ENCODE measurements at places on chromosomes 6 and 20.

DNA sequence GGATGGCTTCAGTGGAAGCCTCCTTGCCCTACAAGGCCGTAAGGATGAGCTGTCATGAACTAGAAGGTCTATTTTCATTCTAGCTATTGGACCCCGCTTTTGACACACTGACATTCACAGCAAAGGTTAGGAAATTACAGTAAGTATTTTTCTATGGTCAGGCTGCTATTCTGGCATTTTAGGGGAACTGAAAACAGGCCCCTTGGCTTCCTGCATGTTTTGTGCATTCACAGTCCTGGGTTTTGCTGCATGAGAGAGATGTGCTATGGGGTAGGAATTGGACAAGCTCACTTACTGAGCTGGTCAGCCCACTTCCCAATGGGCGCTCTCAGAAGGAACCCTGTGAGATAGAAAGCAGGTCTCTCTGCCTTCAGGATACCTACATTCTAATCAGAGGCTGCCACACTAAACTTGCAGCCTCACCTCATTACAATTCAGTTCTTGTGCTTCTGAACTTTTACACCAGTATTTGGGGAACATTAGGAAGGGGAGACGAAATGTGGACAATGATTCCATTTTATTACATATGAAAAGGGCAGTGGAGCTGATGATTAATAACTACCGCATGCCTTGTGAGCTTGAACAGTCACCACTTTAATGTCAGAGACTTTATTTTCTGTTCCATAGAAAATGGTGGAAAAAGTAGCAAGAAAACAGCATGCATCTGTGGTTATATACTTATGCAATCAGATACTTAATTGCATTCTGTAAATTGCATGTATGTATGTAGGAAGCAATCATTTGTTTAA lies 86.6 kb upstream of the TAB2 start:
- no peak for DNase-seq

- no peak for DNase-seq
These were observed 39.2 kb downstream of the CYP24A1 start for GRCh38 chr20:54134445-54135220.

- DNase-seq = no peak
These were observed 124.3 kb upstream of the MLIP start for GRCh38 chr6:53986721-53987521.

- DNase-seq = no peak
These were observed 111.1 kb downstream of the TOX2 start for GRCh38 chr20:44025756-44026155.

- no peak for DNase-seq
These were observed 8.3 kb upstream of the AVP start for GRCh38 chr20:3092611-3093379.

DNA sequence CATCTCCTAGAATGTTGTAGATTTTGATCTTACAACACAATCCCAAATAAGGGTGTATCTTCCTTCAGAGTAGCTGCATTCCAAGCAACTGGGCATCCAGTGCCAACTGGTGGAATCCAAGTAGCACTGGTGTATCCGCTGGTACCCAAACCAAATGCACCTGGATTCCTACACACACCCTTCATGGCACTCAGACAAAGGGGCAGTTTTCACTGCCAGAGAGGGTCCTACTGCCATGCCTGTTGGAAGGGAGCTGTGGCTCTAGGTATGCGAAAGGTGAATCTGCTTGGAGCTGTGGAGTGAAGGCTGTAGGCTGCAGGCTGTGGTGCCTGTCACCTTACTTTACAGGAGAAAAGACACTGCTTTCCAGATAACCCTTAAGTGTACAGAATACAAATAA lies 17.0 kb upstream of the CLDN20 start:
- no peak for DNase-seq

GRCh38 chr6:42135722-42136121 lies 6.7 kb downstream of the C6orf132 start:
- DNase-seq = no peak

DNA sequence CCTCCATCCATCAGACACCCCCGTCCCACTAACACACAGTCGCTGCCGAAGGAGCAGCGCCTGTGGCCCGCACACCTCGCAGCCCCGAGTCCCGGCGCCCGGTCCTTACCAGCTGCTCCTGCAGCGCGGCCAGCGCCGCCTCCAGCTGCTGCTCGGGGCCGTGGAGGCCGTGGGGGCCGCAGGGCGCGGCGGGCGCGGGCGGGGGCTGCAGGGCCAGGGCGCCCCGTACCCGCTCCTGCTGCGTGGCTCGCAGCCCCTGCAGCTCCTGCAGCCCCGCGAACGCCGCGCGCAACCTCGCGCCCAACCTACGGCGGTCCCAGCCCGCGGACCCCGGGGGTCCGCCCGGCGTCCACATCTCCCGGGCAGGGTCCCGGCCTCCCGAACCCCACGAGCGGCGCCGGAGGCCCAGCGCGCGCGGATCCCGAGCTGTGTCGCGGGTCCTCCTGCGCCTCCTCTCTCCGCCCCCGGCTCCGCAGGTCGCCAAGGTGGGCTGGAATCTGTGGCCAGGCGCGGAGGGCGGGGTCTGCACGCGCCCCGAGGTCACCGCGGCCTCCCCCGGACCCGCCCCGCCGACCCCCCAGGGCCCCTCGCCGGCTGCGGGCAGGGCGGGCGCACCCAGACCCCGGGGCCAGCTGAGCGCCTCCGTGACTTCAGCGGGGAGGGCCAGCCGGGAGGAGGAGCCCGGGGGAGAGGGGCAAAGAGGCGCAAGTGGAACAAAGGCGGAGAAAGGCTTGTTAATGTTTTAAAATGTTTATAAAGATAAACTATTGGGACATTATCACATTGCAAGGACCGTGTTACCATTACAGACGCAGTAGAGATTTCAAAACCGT lies at the start of gene DACT2:
DACT2 (minus strand) TSS at position 499 of the 833 bp plus-strand sequence; CDS start at position 355, 144 bp downstream.
- no peak for DNase-seq

DNA sequence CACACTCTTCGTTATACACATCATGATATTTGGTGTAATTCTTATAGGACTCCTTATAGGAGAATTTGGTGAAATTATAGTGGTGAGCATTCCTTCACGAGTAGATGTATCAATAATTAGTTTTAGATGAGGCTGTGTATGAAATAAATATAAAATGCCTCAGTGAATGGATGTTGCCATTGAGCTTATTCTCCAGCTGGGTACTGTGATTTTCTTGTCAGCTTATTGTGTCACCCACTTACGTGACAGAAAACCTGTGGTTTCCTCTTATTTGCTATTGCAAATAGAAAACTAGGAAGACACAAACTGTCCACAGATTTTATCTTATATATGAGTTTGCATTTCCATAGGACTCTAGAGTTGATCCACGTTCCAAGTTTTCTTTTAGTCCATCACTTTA lies 439.9 kb upstream of the RNF217 start:
- DNase-seq = no peak

- no peak for DNase-seq
These were observed 30.7 kb downstream of the MGME1 start for GRCh38 chr20:17999566-17999965.

DNA sequence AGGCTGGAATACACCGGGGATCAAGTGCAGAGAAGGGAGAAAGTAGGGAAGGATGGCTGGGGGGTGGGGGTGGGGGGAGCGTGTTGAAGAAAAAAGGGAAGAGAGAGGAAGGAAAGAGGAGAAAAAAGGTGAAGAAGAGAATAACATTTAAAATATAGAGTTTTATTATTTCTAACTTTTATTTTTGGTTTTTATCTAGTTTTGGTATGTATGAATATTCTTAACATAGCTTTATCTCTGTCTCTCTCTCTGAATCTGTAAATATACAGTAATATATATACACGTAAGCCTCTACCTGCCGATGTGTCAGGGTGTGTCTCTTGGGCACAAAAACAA lies 30.0 kb downstream of the HLA-F start:
- no peak for DNase-seq

GRCh38 chr20:57546956-57547649 lies 13.8 kb upstream of the PCK1 start:
- DNase-seq = no peak

- DNase-seq = no peak
These were observed 170.2 kb downstream of the MTFR2 start for GRCh38 chr6:136079701-136080565.

GRCh38 chr20:4483486-4483885 lies 238.2 kb upstream of the PRND start:
- no peak for DNase-seq

- no peak for DNase-seq
These were observed 3.8 kb upstream of the MYBL2 start for GRCh38 chr20:43662943-43663655.

GRCh38 chr6:72741083-72741482 lies 119.2 kb downstream of the KCNQ5 start:
- DNase-seq = no peak

GRCh38 chr20:21944227-21944626 lies 238.8 kb downstream of the PAX1 start:
- DNase-seq = no peak

- DNase-seq = no peak
These were observed 257.7 kb upstream of the STXBP5 start for GRCh38 chr6:146946559-146946958.

DNA sequence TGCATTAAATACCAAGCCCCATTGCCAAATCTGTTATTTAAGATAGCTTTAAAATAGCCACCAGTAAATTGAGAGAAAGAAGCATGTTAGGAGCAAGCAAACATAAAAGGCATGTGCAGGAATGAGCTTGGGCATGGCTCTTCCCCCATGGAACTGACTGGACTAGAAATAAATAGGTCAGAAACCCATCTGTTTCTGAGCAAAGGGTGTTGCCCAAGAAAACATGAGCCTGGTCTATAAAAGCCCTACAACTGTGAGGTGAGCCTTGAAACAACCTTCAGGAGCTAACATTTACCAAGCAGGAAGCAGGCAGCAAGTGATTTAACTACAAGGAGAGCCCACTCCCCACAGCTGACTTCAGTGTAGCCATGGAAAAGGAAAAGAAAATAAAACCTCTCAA lies 126.3 kb downstream of the C6orf118 start:
- no peak for DNase-seq

DNA sequence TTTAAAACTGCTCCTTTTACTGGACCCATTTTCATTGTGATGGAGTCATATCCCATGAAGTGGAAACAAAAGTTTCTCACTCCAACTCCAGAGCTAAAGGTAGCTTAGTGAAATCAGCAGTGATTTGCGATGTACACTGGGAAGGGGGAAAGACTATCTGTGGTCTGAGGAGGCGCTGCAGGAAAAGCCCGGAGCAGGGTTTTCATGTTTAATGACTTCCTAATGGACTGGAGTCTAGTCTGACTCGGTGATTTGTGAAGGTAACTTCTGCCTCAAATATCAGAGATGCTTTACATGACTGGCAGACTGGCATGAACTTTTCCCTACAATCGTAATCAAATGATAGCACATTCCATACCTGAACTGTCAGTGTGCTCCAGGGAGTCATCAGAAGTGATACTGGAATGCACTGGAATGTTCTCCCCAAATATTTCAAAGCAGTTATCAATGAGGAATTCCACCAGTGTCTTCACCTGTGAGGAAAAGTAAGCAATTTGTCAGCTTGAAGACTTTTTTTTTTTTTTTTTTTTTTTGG lies 7.0 kb downstream of the TAGAP start:
- no peak for DNase-seq

DNA sequence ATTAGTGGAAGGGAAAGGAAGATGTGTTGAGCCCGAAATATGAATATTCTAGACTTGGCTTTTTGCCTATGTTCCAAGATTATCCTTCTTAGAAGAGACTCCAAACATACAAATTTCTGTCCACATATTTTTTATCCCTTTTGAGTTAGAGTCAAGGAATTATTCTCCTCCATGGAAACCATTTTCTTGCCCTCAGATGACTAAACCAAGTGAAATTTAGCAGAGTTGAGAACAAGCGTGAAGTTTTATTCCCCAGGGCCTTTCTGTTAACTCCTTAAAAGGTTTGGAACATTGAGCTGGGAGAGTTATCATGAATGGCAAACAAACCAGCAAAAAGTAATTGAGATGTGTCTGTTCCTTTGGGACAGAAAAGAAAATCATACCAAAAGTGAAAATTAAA lies 286.1 kb upstream of the PLCB4 start:
- DNase-seq = no peak

GRCh38 chr20:25382704-25383370 lies 7.8 kb downstream of the ABHD12 start:
- DNase-seq = no peak

DNA sequence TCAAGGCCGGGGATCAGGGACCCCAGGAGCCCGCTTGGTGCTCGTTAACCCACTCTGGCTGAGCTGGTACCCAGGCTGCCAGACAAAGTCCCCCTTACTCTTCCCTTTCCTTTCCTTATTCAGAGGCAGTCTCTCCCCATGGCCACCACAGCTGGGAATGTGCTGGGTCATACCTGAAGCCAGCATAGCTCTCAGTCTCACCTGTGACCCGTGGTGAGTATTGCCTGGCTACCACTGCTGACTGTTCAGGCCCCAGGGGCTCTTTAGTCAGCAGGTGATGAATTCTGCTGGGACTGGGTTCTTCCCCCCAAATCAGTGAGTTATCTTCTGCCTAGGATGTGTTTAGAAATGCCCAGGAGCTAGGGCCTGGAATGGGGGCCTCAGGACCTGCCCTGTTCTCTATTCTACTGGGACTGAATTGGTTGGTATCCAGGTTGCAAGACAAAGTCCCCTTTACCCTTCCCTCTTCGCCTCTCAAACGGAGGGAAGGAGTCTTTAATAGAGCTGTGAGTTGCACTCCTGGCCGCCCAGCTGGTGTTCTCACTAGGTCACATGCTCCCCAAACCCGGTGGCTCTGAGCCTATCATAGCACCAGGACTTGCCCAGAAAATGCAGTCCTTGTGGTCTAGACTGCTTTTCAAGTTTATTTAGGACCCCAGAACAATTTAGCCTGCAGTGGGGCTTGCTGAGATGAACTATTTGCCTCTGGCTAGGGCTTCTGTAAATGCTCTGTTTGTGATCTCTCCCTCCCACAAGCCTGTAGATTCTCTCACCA lies 64.6 kb downstream of the MYO6 start:
- DNase-seq = no peak

GRCh38 chr6:57250348-57250747 lies 28.2 kb upstream of the RAB23 start:
- DNase-seq = no peak

DNA sequence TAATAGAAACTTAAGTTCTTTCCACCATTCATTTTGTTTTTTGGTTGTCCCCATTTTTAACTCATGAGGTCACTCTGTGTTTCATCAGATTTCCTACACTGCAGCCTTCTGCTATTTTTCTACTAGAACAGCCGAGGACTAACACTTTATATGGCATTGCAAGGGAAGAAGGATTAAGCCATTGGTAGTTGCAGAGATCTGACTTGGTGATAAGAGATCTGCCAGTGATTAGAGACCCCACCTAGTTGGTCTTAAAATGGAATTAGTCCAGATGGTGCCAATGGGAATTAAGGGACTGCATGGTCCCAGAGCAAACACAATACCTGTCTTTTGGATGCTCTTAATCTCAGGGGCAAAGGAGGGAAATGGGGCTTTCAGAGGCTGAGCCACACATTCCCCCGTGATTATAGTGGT lies 125.5 kb upstream of the TMEM170B start:
- DNase-seq = no peak
